H7 (cell line): ENCODE measurements at places on chromosomes 7 and 10.
A peak's percentile ranks its signal among the peaks of the same experiment; 100 is the strongest.

DNA sequence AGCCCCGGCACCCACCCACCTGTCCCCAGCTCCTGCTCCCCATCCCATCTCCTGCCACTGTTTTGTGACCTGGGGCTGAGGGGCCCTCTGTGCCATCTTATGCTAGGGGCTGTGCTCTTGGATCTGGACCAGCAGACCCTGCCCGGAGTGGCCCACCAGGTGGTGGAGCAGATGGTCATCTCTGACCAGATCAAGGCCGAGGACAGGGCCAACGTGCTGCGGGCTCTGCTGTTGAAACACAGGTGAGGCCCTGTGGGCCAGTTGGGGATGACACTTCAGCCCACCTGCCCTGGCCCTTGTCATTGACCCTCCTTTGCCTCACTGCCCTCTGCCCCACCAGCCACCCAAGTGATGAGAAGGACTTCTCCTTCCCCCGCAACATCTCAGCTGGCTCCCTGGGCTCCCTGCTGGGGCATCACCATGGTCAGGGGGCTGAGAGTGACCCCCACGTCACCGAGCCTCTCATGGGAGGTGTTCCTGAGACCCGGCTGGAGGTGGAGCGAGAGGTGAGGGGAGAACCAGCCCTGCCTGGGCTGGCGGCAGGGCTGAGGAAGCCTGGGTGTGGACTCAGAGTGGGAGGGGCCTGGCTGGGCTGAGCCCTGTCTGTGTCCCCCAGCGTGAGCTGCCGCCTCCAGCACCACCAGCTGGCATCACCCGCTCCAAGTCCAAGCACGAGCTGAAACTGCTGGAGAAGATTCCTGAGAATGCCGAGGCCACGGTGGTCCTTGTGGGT is 10.6 kb downstream of the FASTK start:
- no peak for DNase-seq

DNA sequence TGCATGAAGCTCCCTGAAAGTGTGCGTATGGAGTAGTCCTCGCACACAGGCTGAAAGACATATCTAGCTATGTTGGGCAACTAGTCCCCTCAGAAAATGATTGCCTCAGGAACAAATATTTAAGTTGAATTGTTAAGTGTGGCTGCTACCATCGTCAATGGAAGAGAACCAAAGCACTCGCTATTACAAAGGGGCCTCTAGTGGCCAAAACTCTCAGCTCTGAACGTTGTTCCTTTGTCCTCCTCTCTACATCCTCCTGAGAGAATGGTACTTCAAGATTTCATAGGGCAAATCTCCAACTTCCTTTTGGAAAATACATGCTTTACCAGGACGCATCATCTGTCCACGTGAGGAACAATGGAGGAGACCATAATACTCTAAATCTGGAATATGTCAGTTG is 209.9 kb downstream of the NRG3 start:
- DNase-seq: peak; percentile 11

DNA sequence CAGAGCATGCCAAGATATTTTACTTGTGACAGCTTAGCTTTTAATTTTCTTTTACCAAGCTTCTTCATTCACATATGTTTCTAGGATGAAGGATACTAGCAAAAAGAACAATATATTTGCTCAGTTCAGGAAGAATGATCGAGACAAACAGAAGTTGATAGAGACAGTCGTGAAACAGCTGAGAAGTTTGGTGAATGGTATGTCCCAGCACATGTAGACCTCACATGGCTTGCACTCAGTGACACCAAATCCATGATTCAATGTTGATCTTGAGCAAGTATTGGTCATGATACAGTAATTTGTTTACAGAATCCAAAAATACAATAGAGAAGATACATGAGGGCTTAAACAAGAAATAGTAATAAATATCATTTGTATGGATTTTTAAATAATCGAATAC is 2.5 kb upstream of the CYP26C1 start:
- no peak for DNase-seq

DNA sequence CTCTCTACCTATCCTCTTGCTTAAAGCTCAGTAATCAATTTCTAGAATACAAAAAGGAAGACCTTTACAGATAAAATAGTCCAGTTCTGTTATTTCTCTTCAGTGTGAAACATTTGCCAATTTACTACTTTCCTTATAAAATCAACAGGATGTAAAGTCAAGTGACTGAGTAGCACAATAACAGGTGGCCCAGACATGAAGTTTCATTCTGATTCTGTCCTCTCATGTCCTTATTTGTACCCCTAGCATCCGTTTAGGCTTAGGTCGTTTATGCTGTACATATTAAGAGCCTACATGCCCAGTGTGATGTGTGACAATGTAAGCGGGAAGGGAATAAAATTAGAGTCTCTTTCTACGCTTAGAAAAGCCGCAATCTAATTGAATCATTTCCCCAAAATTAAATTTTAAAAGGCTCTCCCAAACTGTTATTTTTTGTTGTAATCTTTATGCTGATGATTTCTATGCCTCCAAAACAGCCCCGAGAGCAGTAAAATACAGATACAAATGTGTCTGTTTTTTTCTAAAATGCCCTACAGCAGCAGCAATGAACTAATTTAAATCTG is 29.1 kb downstream of the EPC1 start:
- DNase-seq: no peak

GRCh38 chr10:100740476-100741377 is 4.7 kb upstream of the PAX2 start:
- DNase-seq: peak; percentile 87

GRCh38 chr7:2260820-2261219 is 18.8 kb downstream of the NUDT1 start:
- DNase-seq: no peak

DNA sequence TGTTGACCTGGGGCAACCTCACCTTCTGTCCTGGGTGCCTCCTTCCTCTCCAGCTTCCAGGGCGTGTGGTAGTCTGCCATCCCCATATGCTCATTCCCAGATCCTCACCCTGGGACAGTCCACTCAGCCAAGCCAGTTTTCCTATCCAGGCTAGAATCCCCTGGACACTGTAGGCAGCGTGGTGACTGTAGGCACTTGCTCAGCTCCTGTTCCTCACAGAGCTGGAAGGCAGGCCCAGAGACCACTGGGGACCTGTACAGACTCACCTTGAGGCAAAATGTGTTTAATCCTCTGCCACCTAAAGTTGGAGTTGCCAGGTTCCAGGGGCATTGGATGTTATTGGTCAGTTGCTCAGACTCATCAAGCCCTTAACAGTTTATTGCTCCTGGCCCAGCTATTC is 2.4 kb upstream of the GRID1 start:
- no peak for DNase-seq
